ENCODE measurements at places on chromosomes 3 and 15. TPM values are rescaled to one million over a fixed set of nuclear protein-coding genes. Genes with fewer than 3 reads are reported as not detected.

TBL1XR1 gene
- 109 TPM for total RNA-seq

- no peak for DNase-seq
Observed at GRCh38 chr15:46502667-46503066, 867.8 kb downstream of the SQOR start.

DNA sequence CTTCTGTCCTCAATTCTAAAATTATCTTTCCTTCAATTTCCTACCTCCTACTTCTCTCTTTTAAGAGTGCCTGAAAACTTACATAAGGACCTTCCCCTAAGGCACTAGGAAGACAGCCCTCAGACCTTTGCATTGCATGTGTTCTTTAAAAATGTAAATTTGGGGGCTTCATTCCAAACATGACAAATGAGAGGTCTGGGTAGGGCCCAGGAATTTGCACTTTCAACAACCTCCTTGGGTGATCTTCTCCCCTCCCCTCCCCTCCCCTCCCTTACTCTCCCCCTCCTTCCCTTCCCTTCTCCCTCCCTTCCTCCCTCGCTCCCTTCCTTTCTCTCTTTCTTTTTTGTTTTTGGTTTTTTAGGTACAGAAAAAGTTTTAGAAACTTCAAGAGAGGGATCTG, 18.7 kb downstream of the USF3 start:
- no peak for DNase-seq

DNA sequence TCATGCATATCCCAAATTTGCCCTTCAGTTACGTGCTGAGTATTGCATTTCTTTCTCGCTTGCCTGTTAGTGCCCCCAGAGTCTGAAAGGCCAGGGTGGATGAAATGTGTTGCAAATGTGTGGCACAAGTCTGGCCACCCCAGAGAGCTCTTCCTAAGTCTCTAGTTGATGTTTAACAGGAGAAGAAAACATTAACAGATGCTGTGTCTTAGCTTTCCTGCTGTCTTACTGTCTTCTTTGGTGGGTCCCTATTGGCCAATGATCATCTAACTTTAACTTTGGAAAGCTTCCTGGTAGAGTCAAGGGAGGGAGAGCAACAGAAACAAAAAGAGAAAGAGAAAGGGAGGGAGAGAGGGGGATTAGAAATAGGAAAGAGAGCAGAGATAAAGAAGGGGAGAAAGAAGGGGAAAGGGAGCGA, 76.7 kb upstream of the P3H2 start:
- no peak for DNase-seq

DNA sequence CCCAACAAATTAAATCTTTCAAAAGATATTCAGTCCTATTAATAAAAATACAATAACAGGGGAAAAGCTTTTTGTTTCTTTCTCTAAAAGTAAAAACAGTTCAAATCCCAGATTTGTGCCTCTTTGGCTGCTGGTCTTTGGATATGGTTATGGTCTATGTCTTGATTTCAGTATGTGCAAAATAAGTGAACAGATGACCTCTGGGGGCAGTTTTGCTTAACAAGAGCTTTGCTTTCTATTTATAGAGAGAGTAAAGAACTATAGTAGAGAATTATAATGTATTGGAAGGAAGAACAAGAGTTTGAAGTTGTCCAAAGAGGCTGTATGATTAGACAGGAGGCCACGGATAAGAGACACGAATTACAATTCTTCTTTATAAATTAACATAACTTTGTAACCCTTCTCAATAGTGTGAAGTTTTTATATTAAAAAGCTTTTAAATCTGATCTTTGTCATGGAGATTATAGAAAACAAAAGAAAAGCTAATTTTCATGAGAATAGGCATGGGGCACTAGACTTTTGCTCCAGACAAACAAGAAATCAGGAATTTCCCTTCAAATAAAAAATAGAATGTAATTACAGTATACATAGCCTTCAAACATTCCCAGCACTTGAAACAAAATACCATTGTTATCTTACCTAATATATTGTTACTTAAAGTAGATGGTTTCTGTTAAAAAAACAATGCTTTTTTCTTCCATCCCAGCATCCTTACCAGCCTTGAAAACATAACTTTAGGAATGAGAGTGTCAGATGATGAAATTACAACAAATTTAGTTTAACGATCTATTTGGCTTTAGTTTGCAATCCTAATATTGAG, 432.7 kb upstream of the ARHGEF26 start:
- no peak for DNase-seq

DNA sequence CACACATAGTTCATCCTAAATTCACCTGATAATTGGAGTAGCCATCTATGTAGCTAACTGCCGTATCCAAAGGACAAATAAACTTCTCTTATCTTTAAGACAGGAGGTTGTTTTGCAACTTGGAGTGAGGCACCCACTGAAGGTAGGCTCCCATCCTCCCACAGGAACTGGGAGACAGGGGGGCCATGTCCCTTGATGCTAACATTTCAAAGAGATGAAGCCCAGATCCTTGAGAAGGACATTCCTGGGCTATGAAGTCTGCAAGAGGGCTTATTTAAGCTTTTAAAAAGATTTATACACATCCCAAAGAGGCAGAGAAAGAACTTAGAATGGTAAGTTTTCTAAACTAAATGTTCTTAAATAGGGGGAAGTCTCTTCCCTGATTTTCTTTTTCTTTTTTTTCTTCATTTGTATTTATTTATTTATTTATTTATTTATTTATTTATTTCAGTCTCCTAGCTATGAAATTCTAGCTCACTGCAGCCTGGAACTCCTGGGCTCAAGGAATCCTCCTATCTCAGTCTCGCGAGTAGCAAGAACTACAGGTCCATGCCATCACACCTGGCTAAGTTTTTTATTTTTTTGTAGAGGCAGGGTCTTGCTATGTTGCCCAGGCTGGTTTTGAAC, 12.8 kb upstream of the MOBP start:
- no peak for DNase-seq

- no peak for DNase-seq
Observed at GRCh38 chr15:81955382-81956062, 90.3 kb downstream of the MEX3B start.

ERC2 gene
- total RNA-seq, result 1.2 TPM

DNA sequence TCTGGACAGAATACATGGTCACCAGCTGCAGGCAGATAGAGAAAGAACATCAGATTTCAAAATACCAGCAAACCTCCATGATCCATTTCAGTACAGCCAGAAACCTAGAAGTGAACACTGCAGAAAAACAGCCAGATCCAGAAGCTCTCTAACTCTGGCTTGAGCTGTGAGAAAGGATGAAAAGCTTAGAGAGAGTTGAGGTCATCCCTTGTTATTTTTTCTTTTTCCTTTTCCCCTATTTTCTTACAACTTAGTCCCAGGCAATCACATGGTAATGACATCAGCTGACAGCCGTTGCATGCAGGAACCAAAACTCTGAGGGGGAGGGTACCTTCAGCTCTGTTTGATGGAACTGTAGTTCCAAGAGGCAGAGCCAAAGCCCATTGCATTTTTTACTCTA, 113.2 kb downstream of the TCF12 start:
- DNase-seq, result no peak

THPO gene
- 1.1 TPM for total RNA-seq

DNA sequence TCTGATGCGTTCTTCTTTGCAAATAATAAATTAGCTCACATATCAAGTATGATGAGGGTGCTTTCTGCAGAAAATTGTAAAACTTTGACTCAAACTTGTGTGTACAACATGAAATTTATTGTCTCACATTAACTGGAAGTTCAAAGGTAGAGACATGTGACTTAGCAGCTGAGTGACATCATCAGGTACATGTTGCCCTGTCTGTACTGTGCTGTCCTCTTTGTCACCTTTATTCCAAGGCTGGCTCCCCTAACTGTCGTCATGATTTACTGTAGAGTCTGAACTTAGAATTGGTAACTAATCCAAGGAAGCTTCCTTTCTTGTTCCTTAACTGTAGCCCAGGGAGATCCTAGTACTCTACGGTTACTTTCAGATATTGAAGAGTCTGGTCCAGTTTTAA, 12.3 kb upstream of the FSIP1 start:
- no peak for DNase-seq

DNA sequence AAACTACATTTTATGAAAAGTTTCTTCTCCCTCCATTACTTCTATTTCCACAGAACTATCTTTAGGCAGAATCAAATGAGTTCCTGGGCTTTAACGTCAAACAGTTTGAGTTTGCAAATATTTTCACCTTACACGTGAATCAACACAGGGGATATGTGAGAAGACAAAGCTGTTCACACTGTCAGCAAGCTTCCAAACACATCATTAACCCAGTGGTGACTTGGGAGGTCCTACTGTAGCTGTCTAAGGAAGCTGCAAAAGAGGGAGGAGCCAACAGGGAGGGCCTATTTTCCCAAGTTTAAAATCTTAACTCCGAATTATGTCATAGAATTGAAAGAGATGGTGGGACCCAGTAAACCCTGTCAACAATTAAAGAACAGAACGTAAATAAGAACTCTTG, 337.8 kb upstream of the DNAJC19 start:
- DNase-seq, result no peak

- no peak for DNase-seq
Observed at GRCh38 chr3:165883863-165884478, 46.7 kb upstream of the BCHE start.

FAM107A gene
- total RNA-seq, result 25.3 TPM

DNA sequence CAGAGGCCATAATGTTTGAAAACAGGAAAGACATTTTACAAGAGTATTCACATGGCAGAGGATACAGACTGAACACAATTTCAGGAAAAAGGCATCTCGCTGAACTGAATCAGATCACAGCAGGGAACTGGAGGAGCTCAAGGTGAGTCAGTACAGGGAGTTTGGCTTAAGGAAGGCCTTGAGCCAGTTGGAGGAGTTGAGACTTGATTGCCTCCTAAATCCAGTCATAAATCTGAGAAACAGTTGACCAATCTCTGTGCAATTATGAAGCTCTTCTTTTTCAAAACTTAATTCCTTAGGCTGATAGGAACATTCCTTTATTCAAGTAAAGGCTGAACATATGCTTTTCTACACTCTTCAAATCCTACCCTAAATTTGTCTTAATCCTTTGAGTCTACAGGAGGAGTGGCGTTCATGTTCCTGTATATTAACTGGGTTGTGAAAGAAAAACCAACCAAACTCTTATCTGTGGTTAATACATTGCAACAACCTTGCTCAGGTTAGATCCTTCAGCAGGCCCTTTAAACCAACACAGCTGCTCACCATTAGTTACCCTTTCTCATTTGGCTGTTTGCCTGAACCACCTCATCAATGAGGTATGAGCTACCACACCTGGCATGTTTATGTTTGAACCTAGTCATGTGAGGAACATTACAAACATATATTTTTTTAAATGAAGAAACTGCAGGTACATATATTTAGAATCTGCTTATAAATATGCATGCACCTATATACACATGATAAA, 404.1 kb upstream of the ATP11B start:
- DNase-seq, result no peak

DNA sequence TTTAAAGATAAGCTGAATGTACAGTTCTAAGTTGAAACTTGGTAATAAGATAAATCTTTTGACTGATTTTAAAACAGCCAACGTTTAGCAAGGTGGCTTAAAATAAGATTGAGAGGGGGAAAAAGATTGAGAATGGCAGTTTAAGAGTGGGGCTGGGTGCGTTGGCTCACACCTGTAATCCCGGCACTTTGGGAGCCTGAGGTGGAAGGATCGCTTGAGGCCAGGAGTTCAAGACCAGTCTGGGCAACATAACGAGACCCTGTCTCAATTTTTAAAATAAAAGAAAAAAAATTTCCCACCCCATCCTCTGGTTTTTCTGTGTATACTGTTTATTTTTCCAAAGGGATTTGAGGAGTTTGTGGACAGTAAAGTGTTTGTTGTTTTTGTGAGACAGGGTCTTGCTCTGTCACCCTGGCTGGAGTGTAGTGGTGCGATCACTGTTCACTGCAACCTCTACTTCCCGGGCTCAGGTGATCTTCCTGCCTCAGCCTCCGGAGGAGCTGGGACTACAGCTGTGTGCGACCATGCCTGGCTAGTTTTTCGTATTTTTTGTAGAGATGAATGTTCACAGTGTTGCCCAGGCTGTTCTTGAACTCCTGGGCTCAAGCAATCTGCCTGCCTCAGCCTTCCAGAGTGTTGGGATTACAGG, 3.0 kb downstream of the MAPK6 start:
- DNase-seq, result no peak

- no peak for DNase-seq
Observed at GRCh38 chr3:179882292-179882691, 154.4 kb downstream of the PEX5L start.

DNA sequence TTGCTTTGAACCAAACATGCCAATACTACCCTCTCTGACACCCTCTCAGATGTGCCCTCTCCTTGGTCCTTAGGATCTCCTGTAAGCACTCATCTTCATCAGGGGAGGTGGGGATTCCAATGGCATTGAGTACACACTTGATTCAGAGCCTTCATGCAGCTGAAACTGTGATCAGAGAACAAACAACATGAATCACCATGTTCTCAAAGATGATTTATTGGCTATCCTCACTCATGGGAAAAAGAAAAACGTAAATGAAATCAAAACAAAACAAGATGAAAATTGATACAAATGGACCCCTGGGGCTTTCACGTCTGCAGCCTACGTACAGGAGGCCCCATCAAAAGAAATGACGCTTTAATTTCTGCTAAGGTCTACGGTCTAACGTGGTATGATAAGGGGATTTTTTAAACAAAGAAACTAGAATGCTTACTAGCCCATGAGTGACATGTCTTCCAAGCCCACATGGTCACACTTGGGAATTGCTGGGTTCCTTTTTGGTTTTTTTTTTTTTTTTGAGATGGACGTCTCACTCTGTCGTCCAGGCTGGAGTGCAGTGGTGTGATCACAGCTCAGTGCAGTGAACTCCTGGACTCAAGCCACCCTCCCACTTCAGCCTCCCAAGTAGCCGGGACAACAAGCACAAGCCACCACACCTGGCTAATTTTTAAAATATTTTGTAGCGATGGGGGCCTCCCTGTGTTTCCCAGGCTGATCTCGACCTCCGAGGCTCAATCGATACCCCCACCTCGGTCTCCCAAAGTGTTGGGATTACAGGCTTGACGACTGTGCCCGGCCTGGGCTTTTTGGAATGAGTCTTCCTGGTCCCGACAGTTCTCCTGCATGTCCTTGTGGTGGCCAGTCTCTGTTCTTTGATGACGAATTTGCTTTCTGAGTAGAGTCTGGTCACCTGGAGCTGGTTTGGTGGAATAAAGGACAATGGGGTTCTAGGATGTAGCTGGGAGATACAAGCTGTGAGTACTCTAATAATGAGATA, 202.6 kb downstream of the XXYLT1 start:
- DNase-seq, result no peak

PIERCE2 gene
- 12.6 TPM for total RNA-seq

CCR5 gene
- 0.95 TPM for total RNA-seq

DNA sequence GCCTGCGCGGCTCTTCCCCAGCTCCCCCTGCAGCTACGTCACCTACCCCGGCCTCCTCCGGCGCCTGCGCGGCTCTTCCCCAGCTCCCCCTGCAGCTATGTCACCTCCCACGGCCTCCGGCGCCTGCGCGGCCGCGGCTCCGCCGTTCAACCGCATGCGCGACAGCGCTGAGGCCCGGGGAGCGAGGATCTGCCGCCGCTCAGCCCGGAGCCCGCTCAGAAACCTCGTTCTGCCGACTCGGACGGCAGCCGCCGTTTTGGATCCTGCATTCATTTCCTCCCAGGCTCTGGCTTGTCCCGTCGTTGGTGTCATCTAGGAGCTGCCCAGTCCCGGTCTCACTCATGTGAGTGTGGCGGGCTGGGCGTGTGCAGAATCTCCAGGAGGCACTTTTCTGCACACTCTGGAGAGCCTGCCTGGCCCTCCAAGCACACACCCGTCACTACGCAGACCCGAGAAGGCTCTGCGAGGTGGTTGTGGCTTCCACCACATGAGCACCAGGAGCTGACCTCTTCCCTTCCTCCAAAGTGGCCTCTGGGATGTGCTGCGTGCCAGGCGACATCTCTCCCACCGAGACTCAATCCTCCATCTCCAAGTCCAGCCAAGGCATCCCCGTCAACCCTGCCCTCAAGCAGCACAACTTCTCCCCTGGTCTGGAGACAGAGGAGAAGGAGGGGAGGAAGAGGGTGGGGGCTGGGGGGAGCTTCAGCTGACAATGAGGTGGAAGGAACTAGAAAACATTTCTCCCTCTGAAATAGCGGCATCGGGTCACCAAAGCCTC, 165.3 kb downstream of the CHSY1 start:
- no peak for DNase-seq
